ENCODE measurements at places on chromosomes 7 and 10.

- DNase-seq: no peak
These were observed 29.5 kb downstream of the LRRC17 start for GRCh38 chr7:102942181-102942866.

DNA sequence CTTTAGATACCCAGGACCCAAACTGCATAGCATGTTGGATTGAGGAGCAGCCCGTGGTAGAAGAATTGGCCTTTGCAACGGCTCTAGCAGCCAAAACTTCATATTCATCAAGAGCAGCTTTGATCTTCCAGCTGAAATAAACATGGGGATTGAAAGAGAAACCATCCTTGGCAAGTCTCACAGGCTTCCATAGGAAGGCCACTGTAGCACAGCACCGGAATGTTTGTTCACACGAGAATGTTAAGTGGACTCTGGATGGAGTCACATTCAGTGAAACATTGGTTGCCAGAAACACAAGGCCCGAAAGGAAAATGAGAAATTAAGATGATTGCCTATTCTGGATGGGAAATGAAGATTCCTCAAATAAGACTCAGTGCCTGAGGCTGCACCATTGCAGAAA lies 97.4 kb downstream of the RAB18 start:
- no peak for DNase-seq

DNA sequence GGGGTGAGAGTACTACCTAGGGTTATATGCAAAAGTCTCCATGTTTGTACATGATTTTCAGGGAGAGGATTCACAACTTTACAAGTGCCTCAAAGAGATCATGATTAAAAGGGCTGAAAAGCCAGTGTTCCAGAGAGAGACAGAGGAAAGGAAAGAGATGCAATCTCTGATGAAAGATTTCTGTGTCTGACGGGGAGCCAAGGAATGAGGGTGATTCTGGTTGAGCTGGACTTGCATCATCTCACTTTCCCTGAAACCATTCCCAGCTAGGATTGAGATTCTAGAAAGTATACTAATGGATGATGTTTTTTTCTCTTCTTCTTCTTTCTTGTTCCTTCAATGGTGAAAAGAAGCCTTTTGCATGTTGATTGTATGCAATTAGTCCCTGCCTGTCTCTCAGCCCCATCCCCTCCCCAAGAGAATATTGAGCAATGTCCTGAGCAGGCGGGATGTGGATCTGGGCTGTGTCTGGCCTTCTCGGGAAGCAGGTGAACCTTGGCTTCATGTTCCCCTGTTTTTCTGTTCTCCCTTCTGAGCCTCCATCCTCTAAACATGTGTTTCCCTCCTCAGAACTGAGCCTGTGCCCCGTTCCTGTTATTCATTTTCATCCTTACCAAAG lies 186.1 kb downstream of the ZNF365 start:
- DNase-seq: no peak

DNA sequence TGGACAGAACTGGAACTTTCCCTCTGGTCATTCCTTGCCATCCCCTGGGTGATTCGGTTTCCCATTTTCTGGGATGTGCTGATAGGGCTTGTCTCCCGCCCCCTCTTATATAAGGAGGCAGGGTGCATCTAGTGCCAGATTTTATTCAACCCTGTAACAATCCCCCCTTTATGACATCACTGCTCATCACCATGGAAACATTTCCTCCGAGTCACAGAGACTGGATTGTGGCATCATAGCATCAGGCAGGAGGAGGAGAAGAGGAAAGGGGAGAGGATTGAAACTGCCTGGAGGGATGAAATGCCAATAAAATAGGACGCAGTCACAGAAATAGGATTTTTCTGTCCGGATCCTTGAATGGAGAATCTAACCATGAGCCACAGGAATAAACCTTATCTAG lies 25.0 kb downstream of the SORCS3 start:
- DNase-seq: no peak

- no peak for DNase-seq
These were observed 192.9 kb downstream of the PTPN20 start for GRCh38 chr10:47104151-47104605.

GRCh38 chr10:93254180-93254853 lies 180.6 kb downstream of the CYP26A1 start:
- DNase-seq: no peak

GRCh38 chr7:140734096-140734495 lies 37.6 kb downstream of the NDUFB2 start:
- no peak for DNase-seq

- DNase-seq: no peak
These were observed 164.8 kb downstream of the DNAJB6 start for GRCh38 chr7:157501581-157501980.

GRCh38 chr10:91587710-91588638 lies 44.9 kb downstream of the PPP1R3C start:
- no peak for DNase-seq

- no peak for DNase-seq
These were observed 253.4 kb downstream of the KIAA1217 start for GRCh38 chr10:24462291-24462813.

- DNase-seq: no peak
These were observed 42.6 kb downstream of the KIAA1217 start for GRCh38 chr10:24251547-24251946.

DNA sequence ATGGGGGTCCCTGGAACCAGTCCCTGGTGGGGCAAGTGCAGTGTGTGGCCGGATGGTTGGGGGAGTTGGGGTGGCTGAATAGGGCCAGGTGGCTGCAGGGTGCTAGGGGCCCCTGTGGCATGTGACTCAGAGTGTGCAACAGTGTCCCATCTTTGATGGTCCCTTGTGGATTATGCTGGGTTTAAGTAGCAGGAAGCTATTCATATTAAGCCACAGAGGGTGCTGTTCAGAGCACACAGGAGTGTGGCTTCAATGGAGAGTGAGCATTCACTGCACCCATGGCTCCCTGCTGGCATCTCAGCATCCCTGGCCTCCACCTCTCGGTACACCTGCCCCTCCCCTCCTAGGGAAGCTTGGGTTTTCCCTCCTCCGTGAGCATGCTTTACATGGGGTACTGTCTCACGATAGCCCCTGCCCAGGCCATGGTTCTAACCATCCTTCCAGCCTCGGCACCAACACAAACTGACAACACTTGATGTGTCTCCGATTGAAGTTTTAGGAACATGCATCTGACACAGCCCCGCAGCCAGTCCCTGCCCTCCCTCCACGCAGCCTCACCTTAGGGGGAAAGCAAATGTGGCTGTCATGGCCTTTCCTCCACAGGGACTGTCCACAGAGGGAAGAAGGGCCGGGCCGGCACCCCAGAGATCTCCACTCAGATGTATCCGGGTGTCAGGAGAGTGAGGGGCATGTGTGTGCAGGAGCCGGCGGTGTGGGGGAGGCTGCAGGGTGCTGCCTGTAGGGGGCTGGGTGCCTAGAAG lies 30.4 kb upstream of the PPIF start:
- DNase-seq: no peak

GRCh38 chr7:47572939-47573757 lies 8.8 kb downstream of the TNS3 start:
- no peak for DNase-seq

- no peak for DNase-seq
These were observed 962.1 kb downstream of the KCNMA1 start for GRCh38 chr10:76675561-76675950.

DNA sequence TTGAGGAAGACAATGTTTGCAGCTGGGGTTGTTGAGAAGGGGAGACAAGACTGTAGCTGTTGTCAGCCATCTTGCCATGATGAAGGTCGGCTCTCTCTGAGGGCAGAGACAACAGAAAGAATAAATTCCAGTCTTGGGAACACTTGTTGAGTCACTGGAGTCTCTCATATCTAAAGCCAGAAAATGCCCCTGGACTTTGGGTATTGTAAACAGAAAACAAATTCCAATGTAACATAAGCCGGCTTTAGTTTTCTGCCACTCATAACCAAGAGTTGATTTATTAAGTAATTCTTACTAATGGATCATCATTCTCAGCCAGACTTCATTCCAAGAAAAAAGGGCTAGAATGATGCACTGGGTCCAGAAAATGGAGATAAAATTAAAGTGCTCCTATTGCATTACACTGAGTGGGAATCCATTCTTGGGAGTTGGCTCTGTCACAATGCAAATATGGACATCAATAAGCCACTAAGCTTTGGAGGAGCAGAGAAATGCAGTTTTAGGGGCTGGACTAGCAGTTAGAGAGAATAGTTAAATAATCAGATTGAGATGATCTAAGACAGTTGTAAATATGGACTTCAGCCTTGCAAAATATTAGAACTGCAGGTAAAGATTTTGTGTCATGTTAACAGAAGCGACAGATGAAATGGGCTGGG lies 78.9 kb downstream of the ADAM12 start:
- DNase-seq: no peak

GRCh38 chr10:128084364-128084763 lies 41.9 kb downstream of the MKI67 start:
- no peak for DNase-seq

GRCh38 chr10:132971448-132972148 lies 29.2 kb upstream of the CFAP46 start:
- DNase-seq: no peak

All from activated CD8-positive, alpha-beta memory T cell treated with anti-CD3 and anti-CD28 coated beads for 1 hour (primary cell).